ENCODE measurements at places on chromosomes 1 and 21. TPM values are rescaled to one million over a fixed set of nuclear protein-coding genes. Genes with fewer than 3 reads are reported as not detected.

VANGL2 gene
- total RNA-seq: not detected

MARCKSL1 gene
- 119 TPM for total RNA-seq

FAM20B gene
- 23.0 TPM for total RNA-seq

TMEM201 gene
- total RNA-seq: 12.2 TPM

DIO1 gene
- not detected for total RNA-seq

TNFAIP8L2 gene
- 1.1 TPM for total RNA-seq

PPFIA4 gene
- total RNA-seq: under 0.01 TPM

CLCA2 gene
- not detected for total RNA-seq

NTMT2 gene
- total RNA-seq: not detected

AGL gene
- 7.5 TPM for total RNA-seq

CRYBG2 gene
- total RNA-seq: not detected

FRRS1 gene
- total RNA-seq: 1.8 TPM

MPZL1 gene
- 73.5 TPM for total RNA-seq

RAB42 gene
- 2.1 TPM for total RNA-seq

FCRL3 gene
- total RNA-seq: not detected

NUF2 gene
- 32.0 TPM for total RNA-seq

LYPD8 gene
- total RNA-seq: not detected

ARV1 gene
- 10.6 TPM for total RNA-seq

AVPR1B gene
- not detected for total RNA-seq

CR2 gene
- total RNA-seq: not detected

AKR7A3 gene
- 0.89 TPM for total RNA-seq

NPHS2 gene
- not detected for total RNA-seq

ANXA9 gene
- not detected for total RNA-seq

TMOD4 gene
- total RNA-seq: 0.79 TPM

TLR5 gene
- 0.10 TPM for total RNA-seq

TMEM200B gene
- 1.8 TPM for total RNA-seq

FAM43B gene
- total RNA-seq: not detected

NRDC gene
- 49.6 TPM for total RNA-seq

KLHL12 gene
- 18.7 TPM for total RNA-seq

TESK2 gene
- 2.6 TPM for total RNA-seq

RNASEL gene
- 1.1 TPM for total RNA-seq

CELA3B gene
- total RNA-seq: not detected

PGBD5 gene
- not detected for total RNA-seq

FCGR3B gene
- not detected for total RNA-seq

SFN gene
- 0.20 TPM for total RNA-seq

HSF2BP gene
- 0.13 TPM for total RNA-seq

CACNA1S gene
- not detected for total RNA-seq

CAPN8 gene
- not detected for total RNA-seq

PCP4L1 gene
- not detected for total RNA-seq

All from mammary microvascular endothelial cell (primary cell).